SJCRH30 (cell line): ENCODE measurements at places on chromosomes 2 and 18. TPM values are rescaled to one million over a fixed set of nuclear protein-coding genes. Genes with fewer than 3 reads are reported as not detected.

The SLC14A1 gene
- total RNA-seq: not detected in 2 replicates

The LMAN2L gene
- total RNA-seq: 29.5 and 31.9 TPM in 2 replicates

- peak; percentile 28 for DNase-seq
These were observed 252.1 kb upstream of the COPS8 start for GRCh38 chr2:236833501-236834073.

The TUBA3E gene
- total RNA-seq: not detected in 2 replicates

The HS1BP3 gene
- total RNA-seq: 14.0 and 14.7 TPM in 2 replicates

DNA sequence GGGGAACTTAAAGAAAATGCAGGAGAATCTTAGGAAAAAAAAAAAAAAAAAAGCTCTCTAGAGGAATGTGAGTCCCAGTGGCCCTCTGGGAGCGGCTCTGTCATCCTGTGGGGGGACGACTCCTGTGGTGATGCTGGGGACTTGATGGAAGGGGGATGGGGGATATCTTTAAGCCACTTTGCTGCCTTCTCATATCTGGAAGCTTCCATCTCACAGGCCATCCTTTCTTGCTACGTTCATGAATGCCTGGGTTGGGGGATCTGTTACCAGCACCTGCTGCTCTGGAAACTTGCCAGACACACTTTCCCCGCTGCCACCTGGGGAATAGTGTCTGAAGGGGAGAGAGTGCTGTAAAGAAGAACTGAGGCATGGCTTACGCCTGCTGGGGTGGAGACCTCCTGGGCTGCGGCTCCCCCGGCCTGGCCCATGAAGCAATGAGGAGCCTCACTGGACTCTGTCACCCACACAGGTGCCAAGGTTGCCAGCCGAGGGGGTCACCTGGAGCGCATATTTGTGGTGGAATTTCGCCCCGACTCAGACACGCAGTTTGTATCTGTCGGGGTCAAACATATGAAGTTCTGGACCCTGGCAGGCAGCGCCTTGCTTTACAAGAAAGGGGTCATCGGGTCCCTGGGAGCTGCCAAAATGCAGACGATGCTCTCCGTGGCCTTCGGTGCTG, 92.8 kb downstream of the RTN4 start:
- DNase-seq: peak; percentile 41

GRCh38 chr2:43302182-43302960, 76.0 kb upstream of the ZFP36L2 start:
- no peak for DNase-seq

GRCh38 chr18:57137847-57138246, 9.0 kb upstream of the BOD1L2 start:
- no peak for DNase-seq

- no peak for DNase-seq
These were observed 91.2 kb downstream of the SMAD7 start for GRCh38 chr18:48859311-48860268.

DNA sequence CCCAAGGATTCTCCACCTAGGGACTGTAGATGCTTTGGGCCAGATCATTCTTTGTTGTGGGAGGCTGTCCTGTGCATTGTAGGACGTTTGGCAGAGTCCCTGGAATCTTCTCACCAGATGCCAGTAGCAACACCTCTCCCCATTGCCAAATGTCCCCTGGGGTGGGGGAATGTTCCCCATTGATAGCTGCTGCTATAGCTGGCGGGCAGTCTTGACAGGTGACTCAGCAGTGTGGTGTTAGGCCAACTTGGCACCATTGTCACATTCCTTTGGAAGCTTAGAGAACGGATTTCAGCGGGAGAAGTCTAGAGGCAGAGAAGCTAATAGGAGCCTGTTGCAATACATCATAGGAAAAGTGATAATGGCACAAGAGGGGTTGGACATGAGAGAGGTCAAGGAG, 495.7 kb upstream of the SMIM21 start:
- DNase-seq: peak; percentile 0

The CLEC4F gene
- not detected in 2 replicates for total RNA-seq

DNA sequence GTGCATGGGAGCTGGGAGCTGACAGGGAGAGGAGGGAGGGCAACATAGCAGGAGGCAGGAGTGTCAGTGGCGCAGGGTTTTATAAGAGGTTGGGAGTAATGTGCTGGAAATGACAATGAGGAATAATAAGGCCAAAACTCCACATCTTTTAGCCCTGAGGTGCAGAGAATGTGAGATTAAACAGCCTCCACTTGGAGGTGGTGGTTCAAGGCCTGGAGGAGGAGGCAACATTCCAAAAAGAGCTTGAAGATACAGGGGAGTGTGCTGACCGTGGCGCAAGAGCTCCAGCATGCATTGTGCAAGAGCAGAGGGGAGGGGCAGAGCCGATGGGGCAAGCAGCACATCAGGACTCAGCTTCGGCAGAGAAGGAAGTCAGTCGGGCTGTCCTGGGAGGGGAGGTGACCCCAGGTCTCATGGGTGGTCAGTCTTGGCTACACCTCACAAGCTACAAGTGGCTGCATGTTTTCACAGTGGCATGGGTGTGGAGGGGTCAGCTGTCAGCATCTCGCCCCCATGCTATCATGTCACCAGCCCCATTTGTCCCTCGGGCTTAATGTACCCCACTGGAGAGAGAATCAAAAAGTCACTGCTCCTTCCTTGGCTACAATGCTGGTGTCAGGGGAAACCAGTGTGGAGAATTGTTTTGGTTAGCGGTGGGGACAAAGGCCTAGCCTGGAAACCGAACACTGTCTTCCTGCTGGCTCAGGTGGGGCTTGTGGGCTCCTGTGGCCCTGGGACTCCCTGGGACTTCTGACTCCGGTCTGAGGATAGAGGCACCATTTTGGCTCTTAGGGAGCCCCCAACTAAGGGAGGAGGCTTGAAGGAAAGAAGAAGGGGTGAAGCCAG, 208.0 kb downstream of the ZFP36L2 start:
- DNase-seq: no peak

The DLX2 gene
- total RNA-seq: 0.76 and 0.89 TPM in 2 replicates

DNA sequence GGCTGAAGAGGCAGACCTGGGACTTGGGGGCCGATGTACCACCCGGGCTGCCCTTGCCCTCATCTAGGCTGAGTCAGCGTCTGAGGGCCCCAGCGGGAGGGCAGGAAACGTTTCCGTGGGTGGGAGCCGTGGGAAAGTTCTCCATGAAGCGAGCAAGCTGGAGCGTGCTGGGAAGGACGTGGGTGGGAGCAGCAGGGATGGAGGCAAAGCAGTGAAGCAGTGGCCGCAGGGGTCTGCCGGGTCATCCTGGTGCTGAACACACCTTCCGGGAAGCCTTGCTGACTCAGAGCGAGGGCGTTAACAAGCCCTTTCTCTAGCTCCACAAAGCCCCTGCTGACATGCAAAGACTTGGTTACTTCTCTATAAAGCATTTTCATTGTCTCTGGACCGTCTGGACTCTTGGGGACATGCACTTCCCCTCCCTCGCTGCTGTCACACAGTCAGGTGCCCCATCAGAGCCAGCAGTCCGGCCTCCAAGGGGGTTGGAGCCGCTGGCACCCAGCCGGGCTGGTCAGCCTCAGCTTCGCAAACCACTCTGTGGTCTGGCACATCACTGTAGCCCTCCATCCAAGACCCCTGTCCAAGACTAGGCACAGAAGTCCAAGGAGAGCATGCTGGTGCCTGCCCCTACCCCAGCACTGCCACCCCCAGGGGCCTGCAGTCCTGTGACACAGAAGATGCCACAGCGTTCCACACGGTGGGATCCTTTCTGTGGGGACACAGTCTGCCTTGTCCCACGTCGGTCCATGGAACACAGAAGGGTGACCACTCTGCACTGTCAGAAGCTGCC, 115.1 kb upstream of the GPC1 start:
- DNase-seq: no peak

- DNase-seq: no peak
These were observed 80.6 kb downstream of the UXS1 start for GRCh38 chr2:106113361-106113966.
